ENCODE measurements at places on chromosomes 1 and 21.

GRCh38 chr1:67939186-67939743, 106.0 kb upstream of the GNG12 start:
- DNase-seq, result no peak

DNA sequence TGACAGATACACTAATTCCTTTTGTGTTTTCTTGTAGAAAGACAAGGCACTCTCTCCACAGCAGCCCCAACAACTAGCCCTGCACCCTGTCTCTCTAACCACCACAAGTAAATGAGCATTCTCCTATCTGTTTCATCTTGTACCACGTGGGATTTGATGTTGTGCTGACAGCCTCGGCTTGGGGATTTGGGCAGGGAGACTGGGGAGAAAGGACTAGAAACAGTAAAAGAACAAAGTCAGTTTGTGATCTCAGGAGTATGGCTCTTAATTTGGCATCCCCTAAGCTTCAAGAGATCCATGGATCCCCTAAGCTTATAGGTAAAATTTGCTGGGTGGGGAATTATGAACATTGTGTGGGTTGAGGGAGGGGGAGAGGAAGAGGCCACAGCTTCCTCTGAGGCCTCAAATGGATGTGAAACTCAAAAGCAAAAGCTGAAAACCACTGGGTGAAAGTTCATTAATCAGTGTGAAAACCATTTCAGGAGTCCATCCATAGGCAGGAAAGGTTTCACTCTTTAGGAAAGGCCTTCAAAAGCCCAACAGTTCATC, 3.1 kb downstream of the C1orf162 start:
- peak; percentile 31 for DNase-seq

DNA sequence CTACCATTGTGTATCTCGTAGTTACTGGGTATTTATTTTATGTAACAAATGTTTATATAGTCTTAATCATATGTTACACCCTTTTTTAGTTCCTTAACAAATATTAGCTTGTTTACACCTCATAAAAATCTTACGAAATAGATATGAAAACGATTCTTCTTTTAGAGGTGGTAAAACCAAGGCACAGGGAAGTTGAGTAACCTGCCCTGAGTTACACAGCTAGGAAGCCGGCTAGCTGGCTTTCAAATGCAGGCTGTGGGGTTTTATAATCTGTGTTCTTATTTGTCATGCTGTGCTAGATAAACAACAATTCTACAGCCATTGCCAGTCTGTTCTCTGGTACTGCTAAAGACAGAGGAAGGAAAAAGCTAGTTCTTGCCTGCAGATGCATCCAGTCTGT, 109.6 kb downstream of the NOS1AP start:
- no peak for DNase-seq

DNA sequence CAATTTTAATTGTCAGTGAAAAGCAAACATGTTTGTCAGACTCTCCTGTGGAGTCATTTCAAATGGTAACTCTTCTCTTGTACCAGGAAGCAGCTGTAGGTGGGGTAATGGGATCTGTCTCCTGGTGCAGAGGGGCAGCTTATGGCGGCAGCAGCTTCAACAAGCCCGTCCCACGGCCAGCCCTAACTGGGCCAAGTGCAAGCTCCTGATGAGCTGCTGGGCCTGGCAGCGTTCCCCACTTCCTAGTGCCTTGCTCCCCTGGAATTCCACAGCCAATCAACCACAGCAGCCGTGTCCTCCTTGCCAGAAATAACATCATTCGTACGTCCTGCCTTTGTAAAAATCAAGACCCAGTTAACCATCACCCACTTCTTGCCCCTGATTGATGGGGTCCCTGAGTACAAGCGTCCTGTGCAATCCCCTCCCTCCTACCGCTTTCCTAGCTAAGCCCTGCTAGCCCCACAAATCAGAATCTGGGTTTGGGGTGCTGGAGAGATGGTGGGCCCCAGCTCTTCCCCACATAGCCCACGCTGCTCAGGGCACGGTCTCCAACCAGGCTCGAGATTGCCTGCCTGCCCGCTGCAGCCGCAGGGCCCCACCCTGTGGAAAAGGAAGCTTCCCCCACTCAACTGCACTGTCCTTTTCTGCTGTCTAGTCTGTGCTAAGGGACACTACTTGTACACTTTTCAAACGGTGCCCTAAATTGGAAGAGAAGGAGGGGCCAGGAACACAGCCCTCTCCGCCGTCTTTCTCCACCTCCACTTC, 61.2 kb downstream of the TOR1AIP2 start:
- DNase-seq, result no peak

GRCh38 chr1:40802742-40803113, 19.1 kb downstream of the KCNQ4 start:
- peak; percentile 66 for DNase-seq

DNA sequence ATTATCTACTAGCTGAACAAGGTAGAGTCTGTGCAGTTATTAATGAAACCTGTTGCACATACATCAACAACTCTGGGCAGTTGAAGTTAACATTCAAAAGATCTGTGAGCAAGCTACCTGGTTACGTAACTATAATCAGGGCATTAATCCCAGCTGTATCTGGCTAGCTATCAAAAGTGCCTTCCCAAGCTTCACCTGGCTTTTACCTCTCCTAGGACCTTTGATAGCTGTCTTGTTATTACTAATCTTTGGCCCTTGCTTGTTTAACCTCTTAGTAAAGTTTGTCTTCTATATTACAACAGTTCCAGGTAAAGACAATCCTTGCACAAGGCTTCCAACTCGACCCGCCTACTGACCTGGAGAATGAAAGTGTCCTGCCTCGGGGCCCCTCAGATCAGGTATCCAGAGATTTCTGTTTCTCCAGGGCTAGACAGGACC, 29.6 kb upstream of the SLC6A9 start:
- DNase-seq, result no peak

DNA sequence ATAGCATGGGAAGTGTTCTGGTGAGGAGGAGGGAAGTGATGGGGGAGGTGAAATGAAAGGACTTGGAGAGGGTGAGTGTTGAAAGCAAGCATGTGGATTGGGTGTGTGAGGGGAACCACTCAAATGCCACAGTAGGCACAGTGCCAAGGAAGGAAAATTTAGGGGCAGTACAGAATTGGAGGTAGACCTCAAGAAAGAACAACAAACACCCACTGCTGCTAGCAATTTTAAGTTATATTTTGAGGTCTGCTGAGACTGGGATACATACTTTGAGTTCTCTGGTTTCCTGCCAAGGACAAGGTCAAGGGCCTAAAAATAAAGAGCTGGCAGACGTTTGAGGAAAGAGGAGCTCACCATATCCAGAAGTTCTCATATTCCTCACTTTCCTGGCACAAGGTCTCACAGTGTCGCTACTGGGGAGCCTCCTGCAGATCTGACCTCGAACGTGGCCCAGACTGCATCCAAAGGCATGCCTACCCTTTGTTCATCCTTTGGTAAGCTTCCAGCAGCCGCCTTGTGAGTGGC, 104.0 kb downstream of the BRINP2 start:
- no peak for DNase-seq

GRCh38 chr1:5379176-5379759, 613.0 kb downstream of the NPHP4 start:
- no peak for DNase-seq

DNA sequence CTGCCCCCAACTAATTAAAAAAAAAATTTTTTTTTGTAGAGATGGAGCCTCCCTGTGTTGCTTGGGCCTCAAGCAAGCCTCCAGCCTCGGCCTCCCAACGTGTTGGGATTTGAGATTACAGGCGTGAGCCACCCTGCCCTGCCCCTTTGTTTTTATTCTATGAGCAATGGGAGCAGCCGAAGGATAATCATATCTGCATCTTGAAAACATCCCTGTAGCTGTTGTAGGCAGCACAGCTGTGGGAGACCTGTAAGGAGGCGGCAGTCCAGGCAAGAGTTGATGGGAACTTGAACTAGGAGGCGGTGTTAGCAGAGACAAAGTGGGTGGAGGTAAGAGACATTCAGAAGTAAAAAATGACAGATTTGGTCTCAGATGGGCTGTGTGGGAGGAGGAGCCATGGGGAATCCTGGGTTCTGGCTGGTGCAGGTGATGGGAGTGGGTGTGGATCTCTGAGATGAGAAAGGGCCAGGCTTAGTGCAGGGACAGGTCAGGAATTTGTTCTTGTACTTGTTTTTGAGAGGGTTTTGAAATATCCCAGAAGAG, 31.3 kb downstream of the STUM start:
- no peak for DNase-seq

GRCh38 chr1:53727461-53728092, 11.4 kb downstream of the GLIS1 start:
- no peak for DNase-seq

DNA sequence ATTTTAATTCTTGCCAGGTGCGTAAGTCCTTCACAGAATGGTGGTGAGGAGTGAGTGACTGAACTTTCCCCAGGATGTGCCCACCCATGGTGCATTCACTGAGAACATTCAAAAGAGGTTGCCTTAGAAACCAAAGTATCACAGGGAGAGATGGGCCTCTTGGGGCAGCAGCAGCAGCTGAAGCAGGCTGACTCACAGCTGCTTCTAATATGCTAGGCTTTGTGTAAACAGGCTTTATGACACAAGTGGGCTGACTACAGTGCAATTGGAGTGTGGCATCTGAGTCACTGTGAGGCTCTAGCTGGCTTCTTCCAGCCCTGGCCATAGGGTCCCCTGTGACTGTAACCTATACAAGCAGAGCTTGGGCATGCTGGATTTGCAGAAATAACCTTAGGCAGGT, 12.6 kb downstream of the PIGP start:
- DNase-seq, result peak; percentile 70

DNA sequence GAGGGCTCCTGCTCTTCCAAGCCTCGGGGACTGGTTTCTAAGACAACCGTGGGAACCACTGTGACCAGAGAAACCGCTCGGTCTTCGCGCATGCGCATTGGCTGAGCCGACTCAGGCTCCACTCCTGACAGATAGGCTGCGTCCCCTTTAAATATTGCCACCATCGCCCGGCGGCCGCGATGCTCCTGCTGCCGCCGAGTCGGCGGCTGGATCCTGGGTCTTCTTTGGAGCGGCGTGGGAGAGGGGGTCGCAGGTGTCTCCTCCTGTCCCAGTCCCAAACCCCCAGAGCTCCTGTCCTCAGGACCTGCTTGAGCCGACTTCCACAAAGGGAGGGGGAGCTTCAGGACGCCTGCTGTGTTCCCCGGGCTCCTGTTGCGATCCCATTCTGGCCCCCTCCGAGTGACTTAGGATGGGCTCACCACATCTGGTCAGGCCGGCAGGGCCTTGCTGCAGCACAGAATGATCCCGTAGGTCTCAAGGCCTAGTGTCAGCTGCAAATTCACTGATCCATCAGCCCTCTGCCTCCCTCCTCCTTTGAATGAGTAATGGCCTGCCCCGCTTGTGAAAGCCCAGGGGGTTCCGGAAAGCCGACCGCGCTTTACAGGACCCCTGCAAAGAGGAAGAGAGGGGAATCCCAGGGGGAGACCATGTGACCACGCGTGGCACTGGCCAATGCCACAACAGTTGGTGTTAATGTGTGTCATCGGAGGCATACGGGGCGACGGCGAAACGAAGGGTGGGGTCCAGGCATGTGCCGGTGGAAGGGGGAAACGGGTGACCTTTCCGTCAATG, 683.2 kb upstream of the TPTE start:
- no peak for DNase-seq

DNA sequence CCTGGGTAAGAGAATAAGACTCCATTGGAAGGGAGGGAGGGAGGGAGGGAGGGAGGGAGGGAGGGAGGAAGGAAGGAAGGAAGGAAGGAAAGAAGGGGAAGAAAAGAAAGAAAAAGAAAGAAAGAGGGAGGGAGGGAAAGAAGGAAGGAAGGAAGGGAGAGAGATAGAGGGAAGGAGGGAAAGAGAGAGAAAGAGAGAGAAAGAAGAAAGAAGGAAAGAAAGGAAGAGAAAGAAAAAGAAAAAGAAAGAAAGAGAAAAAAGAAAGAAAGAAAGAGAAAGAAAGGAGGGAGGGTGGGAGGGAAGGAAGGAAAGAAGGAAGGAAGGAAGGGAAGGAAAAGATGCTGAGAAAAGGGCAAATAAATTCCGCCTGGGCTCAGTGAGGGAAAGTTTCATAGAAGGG, 74.7 kb upstream of the IFNAR2 start:
- DNase-seq, result no peak

DNA sequence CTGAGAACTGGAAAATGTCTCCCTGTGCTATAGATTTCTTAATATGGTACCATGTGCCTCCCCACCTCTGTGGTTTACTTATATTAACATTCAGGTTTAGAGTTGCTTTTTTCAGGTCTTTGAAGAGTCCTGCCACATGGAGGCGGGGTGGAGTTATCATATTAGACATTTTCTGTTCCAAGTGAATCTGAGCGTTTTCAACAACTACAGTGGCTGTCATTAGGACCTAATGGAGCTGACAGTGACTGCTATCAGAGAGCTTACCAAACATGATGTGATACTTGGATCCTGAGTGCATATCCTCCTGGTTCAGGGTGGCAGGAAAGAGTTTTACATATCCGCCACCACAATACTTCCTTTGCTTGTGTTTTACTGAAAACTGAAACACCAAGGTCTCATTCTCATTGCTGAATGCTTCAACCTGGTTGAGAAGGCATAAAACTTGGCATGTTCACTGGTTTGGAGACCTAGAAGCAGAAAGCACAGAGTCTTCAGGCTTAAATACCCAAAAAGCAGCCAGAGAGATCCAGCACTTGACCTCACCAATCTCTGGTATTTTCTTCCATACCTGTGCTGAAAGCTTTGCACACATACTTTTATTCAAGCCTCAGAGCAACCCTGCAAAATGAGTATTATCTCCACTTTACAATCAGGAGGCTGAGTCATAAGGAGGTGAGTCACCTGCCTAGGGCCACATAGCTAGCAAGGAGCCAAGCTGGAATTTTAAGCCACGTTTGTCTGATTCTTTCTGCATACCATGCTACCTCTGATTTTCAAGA, 47.4 kb upstream of the OSBPL9 start:
- peak; percentile 70 for DNase-seq

DNA sequence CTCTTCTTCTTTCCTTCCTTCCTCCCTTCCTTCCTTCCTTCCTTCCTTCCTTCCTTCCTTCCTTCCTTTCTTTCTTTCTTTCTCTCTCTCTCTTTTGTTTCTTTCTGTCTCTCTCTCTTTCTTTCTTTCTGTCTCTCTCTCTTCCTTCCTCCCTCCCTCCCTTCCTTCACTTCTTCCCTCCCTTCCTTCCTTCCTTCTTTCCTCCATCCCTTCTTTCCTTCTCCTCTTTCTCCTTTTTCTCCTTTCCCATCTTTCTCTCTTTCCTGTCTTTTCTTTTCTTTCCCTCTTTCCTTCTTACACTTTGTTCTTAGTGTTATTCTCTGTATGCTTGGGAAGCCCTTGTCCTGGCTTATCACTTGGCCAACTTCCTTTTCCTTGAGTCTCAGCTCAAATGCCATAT, 72.5 kb upstream of the MPC2 start:
- DNase-seq, result no peak

- no peak for DNase-seq
These were observed 7.7 kb downstream of the ANKRD35 start for GRCh38 chr1:145877923-145878486.
